ENCODE measurements at places on chromosomes 7 and 10.

GRCh38 chr7:33893377-33893776 is 12.0 kb upstream of the BMPER start:
- DNase-seq, result no peak

- DNase-seq, result peak; percentile 65
Measured at GRCh38 chr10:76881477-76882220, 756.0 kb downstream of the KCNMA1 start.

DNA sequence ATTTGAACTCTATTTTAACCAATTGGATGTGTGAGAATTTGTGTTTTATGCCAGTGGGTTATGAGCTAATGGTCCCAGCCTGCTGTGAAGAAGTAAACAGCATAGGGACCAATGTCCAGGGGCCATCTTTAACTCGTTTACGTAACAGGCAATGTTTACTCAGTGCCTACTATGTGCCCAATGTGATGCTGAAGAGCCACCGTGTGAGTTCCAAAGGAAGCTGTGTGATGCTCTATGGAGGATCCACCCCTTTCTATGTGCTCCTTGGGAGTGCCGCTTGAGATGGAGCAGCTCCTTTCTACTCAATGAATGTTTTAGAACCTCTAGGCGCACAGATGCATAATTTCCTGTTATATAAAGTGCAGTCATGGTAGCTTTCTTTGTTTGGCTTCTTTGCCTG is 21.3 kb downstream of the DYNC1I1 start:
- DNase-seq, result no peak

- peak; percentile 13 for DNase-seq
Measured at GRCh38 chr7:28802450-28802849, 155.7 kb downstream of the TRIL start.

DNA sequence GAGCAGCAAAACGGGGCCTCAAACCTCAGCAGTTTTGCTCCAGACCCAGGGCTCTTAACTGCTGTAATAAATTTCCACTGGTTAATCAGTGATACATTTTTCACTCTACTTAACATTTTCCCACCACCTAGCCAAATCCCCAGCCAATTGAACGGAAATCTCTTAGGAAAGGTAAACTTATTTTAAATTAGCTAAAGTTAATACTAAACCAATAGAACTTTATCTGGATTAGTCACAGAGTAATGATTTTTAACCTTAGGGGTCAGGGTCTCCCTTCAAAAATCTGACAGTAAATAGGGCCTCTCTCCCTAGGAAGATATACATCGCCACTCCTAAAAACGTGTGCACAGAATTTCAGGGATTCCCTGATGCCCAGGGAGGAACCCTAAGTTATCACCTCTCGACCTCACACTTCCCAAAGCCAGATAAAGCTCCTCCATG is 87.4 kb upstream of the KMT2E start:
- DNase-seq, result no peak

DNA sequence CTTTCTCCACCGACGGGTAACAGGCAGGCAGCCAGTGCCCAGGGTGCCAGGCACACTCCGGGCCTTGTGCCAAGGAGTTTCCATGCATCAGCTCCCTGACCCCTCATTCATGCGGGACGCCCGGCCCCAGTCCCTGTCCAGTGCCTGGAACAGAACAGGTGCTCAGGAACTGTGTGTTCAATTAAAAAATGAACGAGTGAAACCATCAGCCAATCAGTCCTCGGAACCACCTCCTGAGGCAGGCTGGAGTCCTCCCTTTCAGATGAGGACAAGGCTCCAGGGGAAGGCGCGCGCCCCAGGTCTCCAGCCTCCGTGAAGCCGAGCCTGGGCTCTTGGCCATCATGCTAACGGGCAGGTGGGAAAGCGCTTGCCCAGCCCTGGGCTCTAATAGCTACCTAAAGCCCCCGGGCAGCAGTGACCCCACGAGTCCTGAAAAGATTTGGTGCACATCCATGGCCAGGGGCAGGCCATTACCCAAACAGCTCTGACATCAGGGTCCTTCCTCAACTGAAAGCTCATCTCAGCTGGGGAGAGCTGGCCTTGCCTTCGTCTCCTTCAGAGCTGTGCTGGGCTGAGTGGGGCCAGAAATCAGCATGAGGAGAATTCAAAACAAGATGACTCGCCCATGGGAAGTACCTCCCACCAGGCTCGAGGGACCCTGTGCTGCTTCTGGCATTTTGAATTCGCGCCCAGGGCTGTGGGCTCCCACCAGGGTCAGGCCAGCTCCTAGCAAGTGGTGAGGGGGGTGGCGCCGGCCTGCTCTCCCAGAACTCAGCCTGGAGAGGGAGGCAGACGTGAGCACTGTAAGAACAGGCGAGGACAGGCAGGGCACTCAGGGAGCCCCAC is 200.5 kb downstream of the MAD1L1 start:
- DNase-seq, result peak; percentile 51
